ENCODE measurements at places on chromosomes 2 and 18.

GRCh38 chr2:23235736-23236135, 149.2 kb upstream of the KLHL29 start:
- no peak for DNase-seq

GRCh38 chr2:197814526-197814925, 10.1 kb downstream of the PLCL1 start:
- no peak for DNase-seq

GRCh38 chr18:39380866-39381265, 1815.3 kb upstream of the CELF4 start:
- no peak for DNase-seq

- DNase-seq = no peak
Observed at GRCh38 chr2:203042178-203042577, 27.5 kb downstream of the NBEAL1 start.
